Cardiac fibroblast (primary cell): ENCODE measurements at places on chromosomes 2 and 18.
A peak's percentile ranks its signal among the peaks of the same experiment; 100 is the strongest.

DNA sequence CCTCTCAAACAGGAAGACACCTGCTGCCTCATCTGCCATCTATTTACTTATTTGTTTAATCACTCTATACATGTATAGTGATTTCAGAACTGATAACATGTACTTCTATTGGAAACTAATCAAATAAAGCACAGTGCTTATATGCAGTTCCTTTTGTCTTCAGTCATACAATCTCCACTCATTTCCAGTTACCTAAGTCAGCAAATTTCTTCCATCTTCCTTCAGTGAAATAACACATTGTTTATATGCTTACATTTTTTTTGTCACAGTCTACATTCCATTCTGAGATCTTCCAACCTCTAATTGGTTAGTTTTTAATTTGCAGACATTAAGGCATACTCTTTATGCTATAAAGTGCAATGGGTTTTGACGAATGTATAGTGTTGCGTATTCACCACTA is 300.6 kb downstream of the NAPG start:
- no peak for DNase-seq

GRCh38 chr18:76405681-76406356 is 89.2 kb downstream of the ZNF516 start:
- peak; percentile 46 for DNase-seq

DNA sequence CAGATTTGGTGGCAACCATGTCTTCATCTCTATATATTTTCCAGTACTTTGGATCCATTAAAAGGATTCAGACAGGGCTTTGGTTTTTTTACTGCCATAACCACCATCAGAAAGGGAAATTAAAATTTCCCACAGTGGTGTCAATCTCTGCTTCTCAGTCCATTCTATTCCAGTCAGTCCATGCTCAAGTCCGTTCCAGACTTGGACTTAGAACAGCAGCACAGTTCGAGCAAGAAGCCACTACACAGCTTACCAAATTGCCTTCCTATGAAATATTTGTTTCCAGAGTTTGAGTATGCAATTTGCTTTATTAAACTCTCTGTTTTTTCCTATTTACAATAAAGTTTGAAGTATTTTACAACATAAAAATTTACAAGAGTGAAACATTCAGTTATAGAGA is 306.5 kb upstream of the GULP1 start:
- no peak for DNase-seq

- DNase-seq = no peak
Observed at GRCh38 chr2:26196683-26197418, 24.0 kb downstream of the GAREM2 start.

DNA sequence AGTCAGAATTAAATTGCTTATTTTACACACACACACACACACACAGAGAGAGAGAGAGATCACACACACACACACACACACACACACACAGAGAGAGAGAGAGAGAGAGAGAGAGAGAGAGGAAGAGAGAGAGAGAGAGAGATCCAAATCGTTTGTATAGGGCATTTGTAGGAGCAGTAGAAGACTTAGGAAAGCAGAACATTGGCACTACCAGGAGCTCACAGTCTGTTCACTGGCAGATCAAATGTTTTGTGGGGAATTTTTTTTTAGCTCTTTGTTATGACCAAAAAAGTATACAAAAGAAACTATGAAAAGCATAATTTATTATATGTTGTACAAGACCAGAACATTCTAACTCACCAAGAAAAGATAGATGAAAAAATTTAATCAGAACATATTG is 81.8 kb downstream of the MBD5 start:
- DNase-seq = no peak

DNA sequence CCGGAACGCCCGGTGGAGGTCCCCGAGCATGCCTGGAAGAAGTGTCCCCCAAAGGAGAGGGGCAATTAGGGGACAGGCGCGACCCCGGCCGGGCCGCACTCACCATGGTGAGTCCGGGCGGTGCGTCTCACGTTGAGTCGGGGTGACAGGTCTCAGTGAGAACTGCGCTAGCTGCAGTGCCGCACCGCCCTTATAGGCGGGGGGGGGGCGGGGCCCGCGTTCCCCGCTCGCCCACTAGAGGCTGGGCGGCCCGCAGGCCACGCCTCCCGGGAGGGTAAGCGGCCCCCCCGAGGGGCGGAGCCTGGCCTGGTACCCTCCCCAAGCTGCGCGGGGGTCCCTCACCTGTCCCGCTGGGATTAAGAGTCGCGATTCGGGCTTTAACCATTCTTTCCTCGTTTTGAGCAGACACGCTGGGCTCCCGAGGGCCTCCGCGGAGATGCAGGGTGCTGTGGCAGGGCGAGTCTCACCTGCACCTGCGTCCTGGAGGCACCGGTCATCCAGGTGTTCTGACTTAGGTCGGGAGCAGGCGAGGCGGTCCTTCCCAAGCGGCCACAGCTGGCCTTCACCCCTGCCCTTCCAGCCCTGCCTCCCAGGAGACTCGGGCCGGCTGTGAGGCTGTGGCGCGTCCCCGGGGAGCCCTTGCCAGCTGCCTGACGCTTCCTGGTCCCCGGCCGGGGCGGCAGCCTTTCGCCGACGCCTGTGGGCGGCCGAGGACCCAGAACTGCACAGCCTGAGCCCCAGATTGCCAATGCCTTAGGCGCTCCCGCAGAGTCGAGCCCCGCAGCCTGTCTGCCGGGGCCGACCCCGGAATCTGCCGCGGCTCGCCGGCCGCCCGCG is at the start of gene TUBA4A:
TUBA4A (minus strand) TSS at position 166 of the 837 bp plus-strand sequence; CDS start at position 106, 60 bp downstream.
- DNase-seq = peak; percentile 70

DNA sequence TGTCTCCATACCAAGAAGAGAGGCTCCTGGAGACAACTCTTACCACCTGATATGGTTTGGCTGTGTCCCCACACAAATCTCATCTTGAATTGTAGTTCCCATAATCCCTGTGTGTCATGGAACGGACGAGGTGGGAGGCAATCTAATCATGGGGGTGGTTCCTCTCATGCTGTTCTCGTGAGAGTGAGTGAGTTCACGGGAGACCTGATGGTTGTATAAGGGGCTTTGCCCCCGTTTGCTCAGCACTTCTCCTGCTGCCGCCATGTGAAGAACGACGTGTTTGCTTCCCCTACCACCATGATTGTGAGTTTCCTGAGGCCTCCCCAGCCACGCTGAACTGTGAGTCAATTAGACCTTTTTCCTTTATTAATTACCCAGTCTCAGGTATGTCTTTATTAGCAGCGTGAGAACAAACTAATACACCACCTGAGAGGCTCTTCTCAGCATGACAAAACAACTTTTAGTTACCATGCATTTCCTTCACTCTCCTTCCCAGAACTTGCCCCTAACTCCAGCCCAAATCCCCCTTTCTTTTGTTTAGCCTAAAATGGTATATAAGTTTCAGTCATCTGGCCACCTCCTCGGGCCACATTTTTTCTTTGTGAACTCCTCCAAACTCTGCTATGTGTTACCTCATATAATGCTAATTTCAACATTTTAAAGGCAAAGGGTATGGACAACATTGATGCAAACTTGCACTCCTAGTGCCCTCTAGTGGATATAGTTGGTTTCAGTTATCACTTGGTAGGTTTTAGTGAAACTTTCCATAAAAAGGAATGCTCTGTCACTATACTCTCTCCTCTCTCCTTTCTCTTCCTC is 58.6 kb upstream of the SLC25A52 start:
- peak; percentile 68 for DNase-seq

- DNase-seq = peak; percentile 31
Observed at GRCh38 chr2:152584301-152584700, 133.0 kb downstream of the PRPF40A start.

- peak; percentile 56 for DNase-seq
Observed at GRCh38 chr2:72755647-72756423, 70.0 kb downstream of the EXOC6B start.

- no peak for DNase-seq
Observed at GRCh38 chr2:205357732-205358131, 324.6 kb upstream of the NRP2 start.

GRCh38 chr2:88667219-88667618 is 24.3 kb upstream of the RPIA start:
- DNase-seq = no peak

- no peak for DNase-seq
Observed at GRCh38 chr2:105176429-105176828, 65.1 kb upstream of the GPR45 start.

GRCh38 chr2:102251042-102251848 is 60.1 kb upstream of the IL1RL1 start:
- DNase-seq = peak; percentile 60

- DNase-seq = no peak
Observed at GRCh38 chr18:32049393-32050171, 31.0 kb downstream of the RNF125 start.

- no peak for DNase-seq
Observed at GRCh38 chr2:181022652-181023051, 42.2 kb downstream of the UBE2E3 start.

- DNase-seq = peak; percentile 91
Observed at GRCh38 chr2:240250985-240251847, 110.8 kb upstream of the OTOS start.

GRCh38 chr2:65666156-65666725 is 233.8 kb upstream of the SPRED2 start:
- peak; percentile 9 for DNase-seq

DNA sequence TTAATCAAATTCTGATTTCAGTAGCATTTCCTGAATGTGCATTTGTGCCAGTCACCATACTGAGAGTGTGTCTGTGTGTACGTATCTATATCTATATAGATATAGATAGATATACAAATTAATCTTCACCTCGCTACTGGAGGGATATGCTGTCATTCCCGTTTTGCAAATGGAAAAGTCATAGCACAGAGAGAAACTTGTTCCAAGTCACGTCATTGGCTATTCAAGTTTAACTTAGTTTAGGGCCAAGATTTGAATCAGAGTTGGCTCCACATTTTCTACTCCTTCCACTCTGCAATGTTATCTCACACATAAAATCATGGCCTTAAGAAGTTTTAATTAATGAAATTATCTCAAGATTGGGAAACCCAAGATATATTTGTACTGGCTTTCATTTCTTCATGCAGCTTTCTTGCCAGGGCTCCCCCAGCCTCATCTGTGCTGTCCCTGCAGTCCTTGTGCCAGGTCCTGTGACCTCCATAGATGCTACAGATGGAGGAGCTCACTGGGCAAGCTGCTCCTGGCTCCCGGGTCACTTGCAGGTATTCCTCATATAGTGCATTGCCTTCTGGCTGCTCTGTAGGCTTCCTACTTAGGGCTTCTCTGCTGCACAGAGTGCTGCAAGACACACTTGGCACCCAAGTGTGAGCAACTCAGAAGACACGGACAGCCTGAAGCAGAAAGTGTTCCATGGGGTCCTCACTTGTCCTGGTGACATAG is 245.8 kb downstream of the KCNS3 start:
- no peak for DNase-seq

DNA sequence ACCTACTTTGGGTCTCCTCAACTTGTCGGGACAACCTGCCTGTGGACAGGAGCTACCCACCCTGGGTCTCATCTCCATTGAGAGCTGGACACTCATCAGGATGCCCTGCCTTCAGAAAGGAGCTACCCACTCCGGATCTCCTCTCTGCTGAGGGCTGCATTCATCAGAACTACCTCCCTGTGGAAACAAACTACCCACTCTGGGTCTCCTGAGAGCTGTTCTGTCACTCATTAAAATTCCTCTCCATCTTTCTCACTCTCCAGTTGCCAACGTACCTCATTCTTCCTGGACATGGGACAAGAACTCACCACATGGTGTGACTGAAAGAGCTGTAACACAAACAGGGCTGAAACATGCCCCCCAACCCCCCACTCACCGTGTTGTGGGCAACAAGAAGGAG is 22.5 kb upstream of the UBE2F start:
- DNase-seq = no peak

GRCh38 chr2:120662746-120663145 is 72.9 kb upstream of the GLI2 start:
- no peak for DNase-seq

- no peak for DNase-seq
Observed at GRCh38 chr18:24319757-24320156, 77.9 kb downstream of the OSBPL1A start.

DNA sequence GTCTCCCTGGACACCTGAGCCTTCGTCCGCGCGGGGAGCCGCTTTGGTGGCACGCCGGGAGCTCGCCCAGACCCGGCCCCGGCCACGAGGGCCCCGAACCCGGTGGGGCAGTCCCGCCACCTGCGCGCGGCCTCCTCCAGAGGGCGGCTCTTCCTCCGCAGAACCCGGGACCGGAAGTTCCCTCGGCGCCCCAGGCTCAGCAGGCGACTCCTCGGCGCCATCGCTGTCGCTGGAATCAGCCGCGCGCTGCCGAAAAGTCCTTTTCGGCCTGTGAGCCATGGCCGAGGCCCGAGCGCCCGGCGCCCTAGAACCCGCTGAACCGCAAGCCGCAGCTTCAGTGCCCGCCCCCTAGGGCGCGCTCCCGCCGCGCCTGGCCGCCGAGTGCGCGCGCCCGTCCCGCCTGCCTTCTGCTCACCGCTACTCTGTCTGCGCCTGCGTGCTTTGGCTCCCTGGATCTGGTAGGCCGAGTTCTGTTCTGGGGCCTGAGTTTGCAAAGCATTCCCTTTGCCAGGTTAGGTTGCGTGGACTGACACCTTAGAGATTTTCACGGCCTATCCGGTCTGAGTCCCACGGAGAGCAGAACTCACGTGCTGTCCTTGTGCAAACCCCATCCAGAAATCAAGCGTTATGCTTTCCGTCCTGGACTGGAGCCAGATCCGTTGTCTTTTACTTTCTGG is at the start of gene GCFC2:
GCFC2 (minus strand) TSS at position 339 of the 677 bp plus-strand sequence; CDS start at position 279, 60 bp downstream.
- DNase-seq = peak; percentile 87

- DNase-seq = peak; percentile 87
Observed at GRCh38 chr2:228731517-228731916, 539.6 kb downstream of the PID1 start.

GRCh38 chr2:102848366-102848839 is 86.6 kb downstream of the TMEM182 start:
- DNase-seq = peak; percentile 43

DNA sequence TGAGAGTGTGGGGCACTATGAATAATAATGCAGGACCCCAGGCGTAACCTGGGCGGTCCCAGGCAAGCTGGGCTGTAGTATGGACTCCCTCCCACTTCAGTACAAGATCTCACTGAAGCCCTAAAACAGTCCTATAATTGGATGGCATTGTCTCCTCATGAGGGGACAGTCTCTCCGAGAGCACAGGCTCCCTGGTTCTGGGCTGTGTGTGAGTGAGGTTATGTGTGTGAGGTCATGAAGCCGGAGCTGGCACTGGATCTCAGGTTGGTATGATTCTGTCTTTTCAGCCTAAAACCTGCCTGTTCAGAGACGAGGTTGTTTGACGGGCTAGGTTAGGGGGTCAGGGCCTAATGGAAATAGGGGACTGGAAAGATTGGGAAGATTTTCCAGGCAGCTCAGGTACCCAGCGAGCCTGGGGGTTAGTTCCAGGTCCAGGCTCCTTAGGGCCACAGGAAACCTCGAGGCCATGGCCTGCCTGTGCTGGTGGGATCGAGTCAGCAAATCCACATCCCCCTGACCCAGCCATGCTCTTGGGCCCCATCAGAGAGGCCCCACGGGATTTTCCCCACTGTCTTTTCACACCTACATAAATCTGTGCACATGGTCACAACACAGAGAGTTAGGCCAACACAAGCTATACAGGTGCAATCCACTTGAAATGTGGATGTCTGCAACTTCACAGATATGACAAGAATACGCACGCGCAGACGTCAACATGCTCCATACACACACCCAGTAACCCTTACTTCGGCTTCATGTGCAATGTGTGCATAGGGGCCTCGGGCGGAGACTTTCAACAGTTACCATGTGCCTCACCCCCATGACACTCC is 94.8 kb downstream of the INHBB start:
- no peak for DNase-seq

- peak; percentile 20 for DNase-seq
Observed at GRCh38 chr18:24181806-24182205, 42.9 kb downstream of the CABYR start.
